ENCODE measurements at places on chromosomes 11 and 22.

GRCh38 chr11:33957304-33957917 lies 65.5 kb upstream of the LMO2 start:
- no peak for DNase-seq

GRCh38 chr22:27420195-27420816 lies 381.2 kb downstream of the MN1 start:
- no peak for DNase-seq

DNA sequence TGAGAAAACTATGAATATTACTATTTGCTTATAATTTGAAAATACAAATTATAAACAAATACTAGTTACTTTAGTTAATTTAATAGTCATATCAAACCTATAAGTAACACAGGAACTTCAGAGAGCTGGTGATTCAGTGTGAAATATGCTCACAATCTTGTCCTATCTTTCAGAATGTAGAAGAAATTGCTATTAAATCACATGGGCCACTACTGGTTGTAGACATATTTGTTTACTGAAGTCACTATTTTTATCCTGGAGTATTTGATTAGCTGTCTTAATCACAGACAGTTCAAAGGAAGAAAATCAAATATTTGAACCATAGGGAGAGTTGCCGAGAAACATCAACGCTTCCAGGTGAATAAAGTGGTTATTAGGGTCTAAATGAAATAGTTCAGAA lies 187.6 kb upstream of the ANO3 start:
- no peak for DNase-seq

GRCh38 chr11:88016392-88017170 lies 158.7 kb downstream of the RAB38 start:
- peak; percentile 75 for DNase-seq

DNA sequence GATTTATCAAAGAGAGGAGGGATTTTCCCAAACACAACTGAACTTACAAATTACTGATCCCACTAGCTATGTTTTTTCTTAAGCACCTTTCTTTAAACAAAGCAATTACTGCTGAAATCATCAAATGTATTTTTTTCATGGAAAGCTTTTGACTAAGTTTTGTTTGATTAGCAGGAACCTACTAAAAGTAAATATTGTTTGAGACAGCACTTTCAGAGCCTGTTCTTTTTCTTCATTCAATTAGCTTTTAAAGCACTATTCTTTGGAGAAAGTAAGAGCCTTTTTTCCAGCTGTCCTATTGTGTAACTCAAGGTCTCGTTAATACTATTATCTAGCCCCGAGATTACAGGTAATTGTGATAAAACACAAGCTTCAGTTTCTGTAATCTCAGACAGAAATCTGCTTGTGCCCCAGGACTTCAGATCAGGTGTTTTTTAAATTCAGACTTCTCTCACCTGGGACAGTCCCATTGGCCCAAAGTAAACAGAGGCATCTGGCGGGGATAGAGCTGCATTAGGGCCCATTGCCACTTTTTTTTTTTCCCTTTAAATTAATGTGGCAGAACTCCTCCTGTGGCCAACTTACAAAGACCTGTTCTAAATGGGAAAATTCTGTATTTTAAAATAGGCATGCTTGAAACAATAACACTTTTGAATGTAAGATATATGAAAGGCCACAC lies 11.0 kb downstream of the CSTPP1 start:
- no peak for DNase-seq

GRCh38 chr22:19492504-19493174 lies 12.9 kb downstream of the CDC45 start:
- no peak for DNase-seq

GRCh38 chr22:30948930-30949342 lies 19.6 kb downstream of the MORC2 start:
- DNase-seq, result no peak

DNA sequence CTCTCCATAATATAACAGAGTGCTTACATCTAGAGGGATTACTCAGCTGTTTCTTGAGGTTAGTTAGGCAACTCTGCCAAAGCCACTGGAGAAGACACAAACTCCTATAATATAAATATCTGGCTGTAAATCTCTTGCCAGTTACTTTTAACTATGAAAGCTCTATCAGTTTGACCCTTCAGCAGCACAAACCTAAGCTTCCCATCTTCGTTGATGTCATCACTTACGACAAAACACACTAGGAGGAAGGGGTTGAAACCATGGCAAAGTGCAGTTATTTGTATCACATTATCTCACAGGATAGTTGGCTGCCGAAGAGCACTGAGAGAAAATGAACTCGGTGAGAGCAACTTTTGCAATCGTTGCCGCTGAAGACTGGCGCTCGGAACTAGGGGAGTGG lies 922.1 kb downstream of the OPCML start:
- DNase-seq, result no peak

GRCh38 chr11:118909619-118910308 lies 16.0 kb downstream of the BCL9L start:
- no peak for DNase-seq

GRCh38 chr11:64861227-64861975 lies 16.9 kb upstream of the CDC42BPG start:
- no peak for DNase-seq

- no peak for DNase-seq
Measured at GRCh38 chr11:113376156-113376555, 11.4 kb upstream of the ANKK1 start.

GRCh38 chr11:3767536-3767935 lies 29.8 kb downstream of the NUP98 start:
- DNase-seq, result no peak
